ENCODE measurements at places on chromosomes 6 and 20.

- DNase-seq = no peak
These were observed 6.1 kb downstream of the RPL10A start for GRCh38 chr6:35474131-35474941.

GRCh38 chr20:20237093-20237959, 130.6 kb upstream of the INSM1 start:
- DNase-seq = peak; percentile 15

- DNase-seq = no peak
These were observed 86.0 kb upstream of the SLC2A12 start for GRCh38 chr6:134138226-134138975.

DNA sequence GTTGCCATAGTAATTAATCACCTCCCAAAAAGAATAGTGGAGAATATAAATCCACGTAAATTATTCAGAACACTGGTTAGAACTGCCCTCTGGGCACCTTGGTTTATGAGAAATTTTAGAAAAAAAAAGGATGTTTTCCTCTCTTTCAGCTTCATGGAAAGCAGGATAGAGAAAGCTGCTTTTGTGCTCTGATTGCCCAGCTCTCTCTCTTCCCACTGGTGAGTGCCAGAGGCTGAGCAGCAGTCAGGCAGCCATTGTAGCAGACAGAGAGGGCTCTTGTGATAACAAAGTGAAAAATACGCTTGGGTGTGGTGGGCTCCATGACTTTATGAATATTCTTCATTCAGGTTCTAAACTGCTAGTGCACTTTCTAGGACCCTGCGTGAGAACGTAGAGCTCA, 26.4 kb downstream of the SLC35F1 start:
- no peak for DNase-seq

DNA sequence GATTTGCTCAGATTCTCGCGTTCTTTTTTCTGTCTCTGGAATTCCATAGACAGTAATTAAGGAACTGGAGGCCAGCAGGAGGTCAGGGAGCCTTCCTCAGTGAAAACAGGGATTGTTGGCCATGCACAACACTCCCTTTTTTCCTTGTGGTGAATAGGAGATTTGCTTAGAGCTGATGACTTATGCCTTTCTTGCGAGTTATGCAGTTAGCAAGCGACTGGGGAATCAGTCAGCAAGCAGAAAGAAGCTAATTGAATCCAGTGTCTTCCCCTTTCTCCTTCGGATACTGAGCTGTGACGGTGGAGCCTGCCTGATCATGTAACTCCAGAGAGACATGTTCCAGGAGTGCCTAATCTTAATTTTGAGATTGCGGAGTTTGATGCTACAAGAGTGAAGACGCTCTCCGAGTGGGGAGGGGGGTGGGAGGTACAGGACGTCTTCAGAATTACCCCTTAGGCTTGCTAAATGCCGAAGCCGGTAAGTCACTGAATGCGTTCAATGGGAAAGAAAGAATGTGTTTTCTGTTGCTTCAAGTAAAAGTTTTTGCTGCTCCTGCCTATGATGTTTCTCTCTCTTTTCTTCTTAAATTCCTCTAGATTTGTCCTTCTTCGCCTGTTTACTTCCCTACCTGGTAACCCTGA, 165.9 kb downstream of the SASH1 start:
- DNase-seq = no peak

DNA sequence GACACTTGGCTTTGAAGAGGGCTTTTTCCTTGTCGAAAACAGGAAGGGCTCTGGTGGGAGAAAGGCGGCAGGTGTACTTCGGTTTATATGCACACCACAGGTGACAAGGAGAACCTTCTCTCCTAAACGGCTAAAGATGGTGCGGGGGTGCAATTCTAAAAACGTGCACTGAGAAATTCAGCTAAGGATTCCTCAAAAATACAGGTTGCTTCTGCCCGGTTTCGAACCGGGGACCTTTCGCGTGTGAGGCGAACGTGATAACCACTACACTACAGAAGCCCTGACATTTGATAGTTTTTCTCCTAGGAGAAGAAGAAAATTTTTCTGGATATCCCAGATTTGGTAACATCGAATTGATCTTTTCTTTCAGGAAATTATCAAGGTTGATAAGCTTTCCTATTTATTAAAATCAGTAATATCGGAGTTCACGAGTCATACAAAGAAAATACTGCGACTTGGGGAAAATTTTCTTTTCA, 32.0 kb downstream of the POM121L2 start:
- DNase-seq = no peak

DNA sequence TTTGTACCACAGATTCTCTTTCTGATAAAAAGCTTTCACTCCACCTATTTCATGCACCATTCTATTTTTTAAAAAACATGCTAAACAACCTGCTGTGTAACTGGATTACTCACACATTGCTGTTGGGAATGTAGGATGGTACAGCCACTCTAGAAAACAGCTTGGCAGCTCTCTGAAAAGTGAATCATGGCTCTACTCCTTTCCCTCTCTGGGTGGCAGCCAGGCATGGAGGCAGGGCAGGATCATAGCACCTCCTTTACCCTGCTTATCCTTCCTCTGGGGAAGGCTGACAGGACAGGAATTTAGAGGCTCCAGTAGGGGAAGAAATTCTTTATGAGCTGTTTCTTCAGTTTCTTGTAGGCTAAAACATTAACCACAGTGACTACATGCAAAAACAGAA, 6.7 kb upstream of the VNN2 start:
- peak; percentile 66 for DNase-seq

DNA sequence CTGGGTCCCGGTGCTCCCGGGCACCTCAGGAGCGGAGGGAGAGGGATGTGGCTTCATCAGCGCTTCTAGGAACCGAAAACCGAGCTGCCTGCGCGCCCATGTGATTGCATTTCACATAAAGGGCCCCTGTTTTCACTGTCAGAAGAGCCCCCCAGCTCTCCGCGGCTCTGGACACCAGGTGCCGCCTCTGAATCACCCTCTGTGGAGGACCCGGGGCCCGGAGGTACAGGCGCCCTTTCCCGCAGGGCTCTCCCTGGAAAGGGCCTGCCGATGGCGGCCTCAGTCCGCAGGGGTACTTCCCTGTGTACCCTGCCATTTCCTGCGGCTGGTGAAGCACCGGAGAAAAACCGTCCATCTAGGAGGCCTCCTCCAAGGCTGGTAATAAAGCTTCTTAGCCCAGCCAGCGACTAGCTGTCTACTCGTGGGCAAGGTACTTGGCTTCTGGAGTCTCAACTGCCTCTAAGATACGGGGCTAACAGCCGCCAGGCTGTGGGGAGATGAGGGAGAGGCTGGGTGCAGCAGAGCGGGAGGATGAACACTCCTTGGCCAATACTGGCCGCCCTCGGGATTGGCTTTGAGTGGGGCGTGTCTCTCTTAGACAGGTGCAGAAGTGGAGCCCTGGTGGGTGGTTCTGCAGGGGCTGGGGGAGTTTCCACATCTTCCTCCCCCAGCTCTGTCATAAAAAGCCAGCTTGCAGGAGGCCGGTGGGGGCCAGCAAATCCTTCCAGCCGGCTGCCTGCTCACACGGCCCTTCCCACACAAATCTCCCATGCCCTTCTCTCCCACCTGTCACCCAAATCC, 1.6 kb downstream of the PPP1R16B start:
- DNase-seq = no peak

- DNase-seq = no peak
These were observed 19.1 kb downstream of the FHL5 start for GRCh38 chr6:96582021-96582420.

- DNase-seq = no peak
These were observed 298.5 kb upstream of the JAG1 start for GRCh38 chr20:10972219-10972860.

DNA sequence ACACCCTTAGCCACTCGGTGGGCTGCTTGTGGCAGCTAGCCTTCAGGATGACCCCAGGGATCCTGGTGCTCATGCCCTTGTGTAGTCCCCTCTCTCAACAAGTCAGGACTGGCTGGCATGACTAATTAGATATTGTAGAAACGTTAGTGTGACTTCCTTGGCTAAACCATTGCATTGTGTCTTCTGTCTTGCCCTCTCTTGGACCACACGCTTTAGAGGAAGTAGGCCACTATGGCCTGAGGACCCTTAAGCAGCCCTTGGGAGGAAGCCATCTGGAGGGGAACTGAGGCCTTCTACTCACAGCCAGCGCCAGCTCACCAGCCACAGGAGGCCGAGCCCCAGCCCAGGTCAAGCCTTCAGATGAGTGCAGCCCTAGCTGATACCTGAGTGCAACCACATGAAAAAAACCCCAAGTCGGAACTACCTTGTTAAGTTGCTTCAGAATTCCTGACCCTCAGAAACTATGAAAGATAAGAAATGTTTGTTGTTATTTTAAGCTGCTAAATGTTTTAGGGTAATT, 10.1 kb downstream of the ANGPT4 start:
- DNase-seq = no peak

DNA sequence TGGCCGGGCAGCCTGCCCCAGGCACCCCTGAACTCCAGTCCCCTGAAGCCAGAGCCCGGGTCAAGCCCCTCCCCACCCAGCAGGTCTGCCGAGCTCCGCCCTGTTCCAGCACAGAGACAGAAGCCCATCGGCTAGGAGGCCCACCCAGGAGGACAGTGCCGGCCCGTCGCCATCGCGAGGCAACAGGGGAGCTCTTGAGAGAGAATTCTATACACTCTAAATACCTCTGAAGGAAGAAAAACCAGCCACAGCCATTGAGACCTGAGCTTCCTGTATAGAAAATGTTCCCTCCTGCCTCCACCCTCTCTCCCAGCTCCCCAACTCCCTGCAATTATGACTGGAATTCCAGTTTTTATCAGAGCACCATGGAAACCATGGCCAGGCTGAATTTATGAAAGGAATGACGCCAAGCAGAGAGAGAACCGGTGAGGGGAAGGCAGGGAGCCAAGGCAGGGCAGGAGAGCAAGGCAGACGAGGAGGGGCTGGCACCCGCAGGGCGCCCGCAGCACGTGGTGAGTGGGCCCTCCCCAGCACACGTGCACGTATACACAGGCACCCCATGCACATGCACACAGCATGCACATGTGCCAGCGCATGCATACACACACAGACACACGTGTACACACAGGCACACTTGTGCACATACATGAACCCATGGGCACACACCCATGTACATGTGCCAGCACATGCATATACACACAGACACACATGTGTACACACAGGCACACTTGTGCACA, 27.6 kb upstream of the MRGBP start:
- no peak for DNase-seq
